Muscle of arm (tissue), 14 donors: ENCODE measurements at places on chromosomes 3 and 15.

DNA sequence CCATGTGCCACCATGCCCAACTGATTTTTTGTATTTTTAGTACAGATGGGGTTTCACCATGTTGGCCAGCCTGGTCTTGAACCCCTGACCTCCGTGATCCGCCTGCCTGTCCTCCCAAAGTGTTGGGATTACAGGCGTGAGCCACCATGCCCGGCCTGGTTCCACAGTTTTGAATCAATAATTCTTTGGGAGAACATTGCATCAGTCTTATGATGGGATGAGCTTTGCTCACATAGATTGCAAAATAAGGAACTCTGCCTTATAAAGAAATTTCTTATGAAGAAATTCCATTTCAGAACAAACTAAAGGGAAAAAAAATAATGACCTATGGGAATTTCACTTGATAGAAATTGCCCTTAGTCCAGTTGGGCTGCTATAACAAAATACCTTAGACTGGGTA, 15.8 kb upstream of the TMPRSS7 start:
- DNase-seq, result no peak

- peak; percentile 61 for DNase-seq
These were observed 127.0 kb upstream of the ICE2 start for GRCh38 chr15:60605879-60606307.

DNA sequence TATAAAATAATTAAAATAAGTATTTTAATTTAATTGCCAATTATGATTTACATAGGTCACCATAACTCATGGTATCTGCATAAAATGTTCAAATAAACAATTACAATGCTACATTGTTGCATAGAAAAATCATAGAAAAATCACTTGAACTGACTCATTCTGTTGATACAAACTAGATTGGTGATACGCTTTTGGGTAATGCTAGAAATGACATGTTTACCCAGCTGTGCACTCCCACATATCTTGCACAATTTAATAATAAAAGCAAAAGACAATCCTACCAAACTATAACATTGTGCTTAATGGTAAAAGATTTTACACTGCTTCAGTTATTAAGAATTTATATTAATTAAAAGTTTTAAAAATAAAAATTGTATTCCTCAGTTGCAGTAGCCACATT, 45.8 kb upstream of the FBXL22 start:
- no peak for DNase-seq

DNA sequence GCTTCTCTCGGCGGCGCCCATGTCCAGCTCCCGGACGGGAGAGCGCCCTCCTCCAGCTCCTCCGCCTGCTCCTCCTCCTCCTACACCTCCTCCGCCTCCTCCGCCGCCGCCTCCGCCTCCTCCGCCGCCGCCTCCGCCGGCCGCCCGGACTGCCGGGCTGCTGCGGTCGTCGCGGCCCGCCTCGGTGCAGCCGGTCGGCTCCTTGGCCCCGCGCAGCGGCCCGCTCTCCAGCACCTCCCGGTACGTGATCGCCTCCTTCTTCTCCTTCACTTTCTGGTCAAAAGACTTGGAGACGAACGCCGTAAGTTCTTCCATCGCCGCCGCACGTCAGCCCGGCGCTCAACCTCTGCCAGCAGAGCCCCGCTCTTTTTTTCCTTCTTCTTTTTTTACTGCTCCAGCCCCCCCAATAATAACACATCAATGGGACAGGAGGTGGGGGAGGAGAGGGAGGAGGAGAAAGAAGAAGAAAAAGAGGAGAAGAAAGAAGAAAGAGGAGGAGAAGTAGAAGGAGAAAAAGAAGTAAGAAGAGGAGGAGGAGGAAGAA, 438 bp downstream of the SHOX2 start:
- DNase-seq, result peak; percentile 60

DNA sequence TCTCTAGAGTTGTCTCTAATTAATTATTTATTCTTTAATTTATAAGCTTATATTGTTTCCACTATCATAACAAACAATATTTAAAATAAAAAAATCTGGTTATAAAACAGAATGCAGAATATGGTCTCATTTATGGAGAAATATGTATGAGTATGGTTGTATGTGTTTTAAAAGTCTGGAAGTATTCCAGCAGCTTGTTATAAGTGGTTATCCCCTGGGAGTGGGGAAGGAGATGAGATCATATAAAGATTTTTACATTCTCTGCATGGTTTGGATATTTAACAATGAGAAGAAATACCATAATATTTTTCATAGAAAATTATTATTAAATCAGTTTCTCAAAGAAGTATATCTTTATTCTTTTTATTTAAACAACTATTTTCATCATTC, 135.4 kb upstream of the MB21D2 start:
- DNase-seq, result peak; percentile 27

DNA sequence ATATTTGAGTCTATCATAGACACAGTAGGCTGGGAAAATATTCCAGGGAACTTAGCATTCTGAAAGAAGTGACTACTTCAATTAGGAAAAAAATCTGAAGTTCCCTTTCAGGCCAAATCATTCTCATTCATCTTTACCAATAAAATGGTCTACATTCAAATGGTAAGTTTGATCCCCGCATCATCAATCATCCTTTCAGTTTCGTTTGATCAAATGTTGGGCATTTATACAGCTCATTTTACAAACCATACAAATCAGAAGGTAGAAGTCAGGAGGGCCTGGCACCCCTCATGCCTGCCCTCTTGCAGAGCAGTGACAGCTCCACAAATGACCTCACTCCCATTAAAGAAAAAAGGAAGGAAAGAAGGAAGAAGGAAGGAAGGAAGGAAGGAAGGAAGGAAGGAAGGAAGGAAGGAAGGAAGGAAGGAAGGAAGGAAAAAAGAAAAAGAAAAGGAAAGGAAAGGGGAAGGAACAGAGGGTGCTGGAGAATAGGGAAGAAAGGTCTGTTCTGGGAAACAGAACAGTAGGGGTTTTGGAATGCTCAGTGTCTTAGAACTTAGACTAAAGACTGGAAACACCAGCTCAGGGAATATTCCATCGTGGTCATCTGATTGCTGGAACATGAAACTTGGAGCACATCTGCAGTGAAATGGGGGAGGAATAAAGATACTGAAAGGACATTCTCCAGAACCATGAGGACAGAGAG, 86.1 kb downstream of the XXYLT1 start:
- DNase-seq, result no peak

DNA sequence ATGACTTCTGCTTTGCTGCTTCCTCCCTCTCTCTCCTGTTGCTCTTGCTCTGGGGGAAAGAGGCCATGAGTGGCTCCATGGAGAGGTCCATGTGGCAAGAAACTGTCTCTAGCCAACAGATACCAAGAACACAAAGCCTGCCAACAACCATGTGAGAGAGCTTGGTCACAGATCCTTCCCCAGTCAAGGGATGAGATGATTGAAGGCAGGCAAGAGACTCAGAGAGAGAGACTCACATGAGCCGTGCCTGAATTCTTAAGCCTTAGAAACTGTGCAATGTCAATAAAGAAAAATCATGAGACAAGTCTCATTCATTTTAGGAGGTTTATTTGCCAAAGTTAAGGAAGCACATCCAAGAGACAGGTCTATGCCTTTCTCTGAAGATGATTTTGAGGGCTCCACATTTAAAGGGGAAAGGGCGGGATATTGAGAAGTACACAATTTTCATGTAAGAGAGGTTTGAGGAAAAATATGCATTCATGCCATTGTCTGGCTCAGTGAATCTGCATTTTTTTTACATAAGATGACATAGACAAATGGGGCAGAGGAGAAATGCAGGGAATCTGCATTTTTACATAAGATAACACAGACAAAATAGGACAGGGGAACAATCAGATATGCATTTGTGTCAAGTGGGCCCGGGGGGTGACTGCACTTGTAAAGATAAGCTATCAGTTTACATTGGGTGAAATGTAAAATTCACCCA, 59.5 kb upstream of the SUCLG2 start:
- no peak for DNase-seq
